Natural killer cell (primary cell): ENCODE measurements at places on chromosomes 6 and 20.
A peak's percentile ranks its signal among the peaks of the same experiment; 100 is the strongest.

DNA sequence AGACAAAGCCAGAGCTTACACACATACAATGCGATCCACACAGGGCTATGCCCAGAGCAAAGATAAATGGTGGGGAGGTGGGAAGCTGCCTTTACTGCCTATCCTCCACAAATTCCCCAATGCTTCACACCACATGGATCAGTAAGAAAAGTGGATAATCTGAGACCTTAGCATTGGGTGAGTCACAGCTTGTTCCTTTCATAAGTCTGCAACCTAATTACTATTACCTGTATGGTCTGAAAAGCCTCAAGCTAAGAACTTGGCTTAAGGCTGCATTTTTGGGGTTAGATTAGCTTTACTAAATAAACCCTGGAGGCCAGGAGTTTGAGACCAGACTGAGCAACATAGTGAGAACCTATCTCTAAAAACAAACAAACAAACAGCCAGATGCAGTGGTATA, 66.0 kb upstream of the BTBD3 start:
- H3K4me3 ChIP-seq: no peak overlapping the region
- no peaks in the 10 kb centered on the region for H3K27me3 ChIP-seq
- no peaks in the 10 kb centered on the region for H3K4me1 ChIP-seq
- no peak for DNase-seq

DNA sequence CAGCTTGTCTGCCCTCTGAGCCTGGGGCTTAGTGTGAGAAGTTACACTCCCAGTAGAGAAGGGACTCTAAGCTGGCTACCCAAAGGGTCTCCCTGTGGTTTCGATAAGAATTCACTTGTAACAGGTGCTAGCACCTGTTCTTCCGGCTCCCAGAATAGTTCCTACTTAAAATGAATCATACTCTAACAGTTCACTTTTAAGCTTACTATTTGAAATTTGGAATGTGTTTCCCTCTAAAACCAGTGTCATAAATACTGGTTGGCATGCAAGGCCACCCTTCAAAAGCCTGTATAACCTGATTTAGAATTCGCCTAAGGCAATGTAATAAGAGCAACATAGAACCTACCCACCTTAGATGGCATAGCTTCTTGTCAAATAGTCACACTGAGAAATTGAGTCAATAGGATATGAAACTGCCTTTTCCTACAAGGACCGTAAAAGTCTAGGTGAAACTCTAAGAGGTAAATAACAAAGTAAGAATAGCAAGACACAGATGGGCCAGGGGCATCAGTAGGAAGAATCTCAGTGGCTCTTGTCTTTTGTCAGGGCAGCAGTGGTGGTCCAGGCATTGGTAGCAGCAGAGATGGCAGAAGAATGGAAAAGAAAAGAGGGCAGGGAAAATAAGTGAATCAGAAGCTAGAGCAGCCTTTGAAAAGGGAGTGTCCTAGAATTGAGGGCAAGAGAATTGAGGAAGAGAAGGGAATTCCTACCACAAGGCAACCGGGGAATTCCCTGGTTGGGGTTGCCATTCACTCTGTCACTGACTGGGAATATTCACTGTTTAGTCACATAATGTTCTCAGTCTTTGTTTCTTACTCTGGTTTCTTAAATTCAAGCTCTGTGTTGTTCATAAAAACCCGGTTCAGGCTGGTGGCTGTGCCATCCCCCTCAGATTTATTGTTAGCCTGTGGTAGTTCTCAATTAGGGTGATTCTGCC, 91.5 kb downstream of the HIVEP2 start:
- peak; percentile 49 for DNase-seq
- H3K27me3 ChIP-seq: no peaks in the 10 kb centered on the region
- no peaks in the 10 kb centered on the region for H3K36me3 ChIP-seq
- no peak overlapping the region for H3K27ac ChIP-seq
- no peak overlapping the region for H3K4me3 ChIP-seq
- H3K4me1 ChIP-seq: peaks cover 45% of the 10 kb centered on the region

DNA sequence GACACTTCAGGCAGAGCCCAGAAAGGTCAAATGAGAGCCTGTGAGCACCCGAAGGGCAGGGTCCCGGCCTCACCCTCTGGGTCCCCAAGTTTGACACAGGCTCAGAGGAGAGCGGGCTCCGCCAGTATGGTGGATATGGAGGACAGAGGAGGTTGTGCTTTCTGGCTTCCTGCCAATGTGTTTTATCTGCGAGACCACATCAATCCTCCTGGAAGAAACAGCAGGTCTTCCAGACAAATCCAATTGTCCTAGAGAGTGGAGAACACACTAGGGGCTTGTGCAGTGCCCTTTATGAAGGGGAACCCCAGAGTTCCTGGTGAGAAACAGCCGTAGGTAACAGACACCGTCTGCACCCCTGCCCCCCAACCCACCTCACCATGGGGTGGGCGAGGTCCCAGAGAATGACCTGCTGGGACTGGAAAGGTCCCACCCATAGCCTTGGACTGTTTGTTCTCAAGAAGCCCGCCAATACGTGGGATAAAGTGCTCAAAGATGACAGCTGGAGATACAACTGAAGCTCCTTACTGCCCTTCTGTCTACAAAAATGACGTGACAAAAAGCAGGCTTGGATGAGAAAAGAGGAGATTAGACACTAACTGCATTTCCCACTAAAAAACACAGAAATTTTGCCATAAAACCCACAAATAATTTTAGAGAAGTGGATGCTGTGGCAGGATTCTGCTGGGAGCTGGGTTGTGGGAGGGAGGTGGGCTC, 23.9 kb upstream of the SSTR4 start:
- H3K36me3 ChIP-seq: no peaks in the 10 kb centered on the region
- DNase-seq: no peak
- no peaks in the 10 kb centered on the region for H3K27me3 ChIP-seq
- H3K27ac ChIP-seq: no peak overlapping the region
- no peaks in the 10 kb centered on the region for H3K4me1 ChIP-seq

DNA sequence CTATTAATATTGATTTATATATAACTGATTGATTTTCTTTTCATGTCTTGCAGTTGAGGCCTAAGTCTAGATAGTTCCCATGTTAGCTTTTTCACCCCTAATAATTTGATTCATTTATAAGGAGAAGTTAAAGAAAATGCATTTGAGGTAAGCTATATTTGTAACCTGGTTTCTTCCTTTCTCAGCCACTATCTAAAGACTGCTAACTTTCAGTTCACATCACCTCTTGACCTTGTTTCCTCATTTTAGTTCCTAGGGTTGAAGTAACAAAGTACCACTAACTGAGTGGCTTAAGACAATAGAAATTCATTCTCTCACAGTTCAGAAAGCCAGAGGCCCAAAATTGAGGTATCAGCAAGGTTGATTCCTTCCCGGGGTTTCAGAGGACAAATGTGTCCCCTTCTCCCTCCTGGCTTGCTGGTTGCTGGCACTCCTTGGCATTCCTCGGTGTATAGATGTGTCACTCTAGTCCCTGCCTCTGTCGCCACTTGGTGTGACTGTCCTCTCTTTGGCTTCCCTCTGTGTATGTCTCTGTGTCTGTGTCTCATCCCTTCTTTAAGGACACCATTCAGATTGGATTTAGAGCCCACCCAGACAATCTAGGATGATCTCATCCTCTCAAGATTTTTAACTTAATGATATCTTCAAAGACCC, 55.9 kb upstream of the C20orf144 start:
- H3K36me3 ChIP-seq: peaks cover 18% of the 10 kb centered on the region
- H3K4me3 ChIP-seq: no peak overlapping the region
- DNase-seq: no peak

DNA sequence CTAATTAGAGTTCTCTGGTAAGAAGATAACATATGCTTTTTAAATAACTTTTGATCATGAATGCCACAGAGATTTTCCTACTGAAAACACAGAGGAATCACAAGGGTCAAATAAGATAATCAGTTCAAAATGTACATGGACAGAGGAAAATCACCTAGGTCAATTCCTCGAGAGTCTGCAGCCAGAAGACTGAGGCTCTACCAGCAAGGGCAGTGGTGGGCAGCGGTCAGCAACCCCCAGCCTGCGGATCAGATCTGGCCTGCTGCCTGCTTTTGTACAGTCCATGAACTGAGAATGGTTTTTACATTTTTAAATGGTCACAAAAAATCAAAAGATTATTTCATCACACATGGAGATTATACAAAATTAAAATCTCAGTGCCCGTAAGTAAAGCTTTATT, 79.0 kb downstream of the FYN start:
- peak overlapping the region; percentile 37 for H3K4me3 ChIP-seq
- DNase-seq: no peak
- no peaks in the 10 kb centered on the region for H3K36me3 ChIP-seq
- peaks cover 41% of the 10 kb centered on the region for H3K4me1 ChIP-seq
- no peaks in the 10 kb centered on the region for H3K27me3 ChIP-seq

GRCh38 chr20:35886537-35886936, 67.8 kb downstream of the SCAND1 start:
- DNase-seq: no peak
- H3K27ac ChIP-seq: no peak overlapping the region
- no peak overlapping the region for H3K4me3 ChIP-seq
- peaks cover 10% of the 10 kb centered on the region for H3K36me3 ChIP-seq

DNA sequence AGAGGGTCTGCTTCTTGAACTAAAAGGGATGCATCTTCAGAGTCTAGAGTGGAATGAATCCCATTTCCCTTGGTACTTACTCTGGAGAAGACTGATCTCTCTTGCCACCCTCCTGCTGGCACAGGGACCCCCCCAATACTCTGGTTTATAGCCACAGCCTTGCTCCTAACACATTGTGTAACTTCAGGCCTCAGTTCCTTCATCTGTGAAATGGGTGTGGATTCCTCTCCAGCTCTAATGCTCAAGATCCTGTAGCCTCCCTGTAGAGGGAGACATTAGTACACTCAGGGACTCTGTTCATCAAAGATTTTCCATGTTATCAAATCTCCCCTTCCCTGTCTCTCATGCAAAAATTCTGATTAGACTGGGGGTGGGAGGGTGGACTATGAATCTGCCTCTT, 315.7 kb upstream of the MOCS1 start:
- no peaks in the 10 kb centered on the region for H3K36me3 ChIP-seq
- no peaks in the 10 kb centered on the region for H3K4me1 ChIP-seq
- no peaks in the 10 kb centered on the region for H3K27me3 ChIP-seq
- no peak for DNase-seq

GRCh38 chr6:33313105-33313708, 671 bp downstream of the TAPBP start:
- peaks cover 16% of the 10 kb centered on the region for H3K36me3 ChIP-seq
- peak; percentile 63 for DNase-seq
- H3K4me1 ChIP-seq: peaks cover 52% of the 10 kb centered on the region
- peak overlapping the region; percentile 98 for H3K27ac ChIP-seq
- peak overlapping the region; percentile 91 for H3K4me3 ChIP-seq
- no peaks in the 10 kb centered on the region for H3K27me3 ChIP-seq

- H3K4me1 ChIP-seq: no peaks in the 10 kb centered on the region
- H3K27ac ChIP-seq: no peak overlapping the region
- no peaks in the 10 kb centered on the region for H3K27me3 ChIP-seq
- H3K36me3 ChIP-seq: peaks cover 4% of the 10 kb centered on the region
- H3K4me3 ChIP-seq: no peak overlapping the region
- no peak for DNase-seq
Observed at GRCh38 chr6:16752206-16752866, 8.9 kb downstream of the ATXN1 start.

DNA sequence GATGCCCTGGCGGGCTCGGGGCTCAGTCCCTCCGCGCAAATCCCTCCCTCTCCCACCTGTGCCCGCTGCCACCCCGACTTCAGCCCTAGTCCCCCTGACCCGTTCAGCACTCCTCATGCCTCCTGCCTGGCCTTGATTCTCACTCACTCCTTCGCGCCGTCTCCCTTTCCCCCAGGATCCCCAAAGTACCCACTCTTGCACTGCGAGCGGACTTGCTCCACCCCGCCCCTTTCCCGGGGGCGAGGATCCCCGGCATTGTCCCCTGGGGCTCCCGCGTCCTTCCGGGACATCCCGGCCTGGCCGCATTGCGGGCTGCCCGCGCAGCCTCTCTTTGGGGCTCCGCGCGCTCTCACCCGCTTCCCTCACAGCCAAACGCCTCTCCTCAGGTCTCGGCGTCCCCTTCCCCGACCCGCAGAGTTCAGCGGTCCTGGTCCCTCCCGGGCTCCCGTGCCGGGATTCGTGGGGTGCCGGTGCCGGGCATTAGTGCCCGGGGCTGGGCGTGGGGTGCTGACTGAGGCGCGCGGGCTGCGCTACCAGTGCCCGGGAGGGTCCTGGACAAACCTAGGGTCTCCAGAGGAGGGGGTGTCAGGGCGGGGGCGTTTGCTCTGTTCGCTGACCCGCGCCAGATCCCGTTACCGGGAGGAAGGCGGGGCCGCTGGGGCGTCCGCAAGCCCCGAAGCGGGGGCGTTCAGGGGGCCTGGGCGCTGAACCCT, 45.5 kb upstream of the SUPT3H start:
- H3K4me1 ChIP-seq: peaks cover 46% of the 10 kb centered on the region
- H3K27ac ChIP-seq: peak overlapping the region; percentile 85
- H3K27me3 ChIP-seq: peaks cover 13% of the 10 kb centered on the region
- DNase-seq: no peak
- H3K36me3 ChIP-seq: no peaks in the 10 kb centered on the region
- H3K4me3 ChIP-seq: peak overlapping the region; percentile 94

- DNase-seq: no peak
- no peak overlapping the region for H3K27ac ChIP-seq
- H3K4me1 ChIP-seq: no peaks in the 10 kb centered on the region
- H3K36me3 ChIP-seq: peaks cover 36% of the 10 kb centered on the region
- no peak overlapping the region for H3K4me3 ChIP-seq
Observed at GRCh38 chr6:75631859-75632635, 30.4 kb downstream of the SENP6 start.

DNA sequence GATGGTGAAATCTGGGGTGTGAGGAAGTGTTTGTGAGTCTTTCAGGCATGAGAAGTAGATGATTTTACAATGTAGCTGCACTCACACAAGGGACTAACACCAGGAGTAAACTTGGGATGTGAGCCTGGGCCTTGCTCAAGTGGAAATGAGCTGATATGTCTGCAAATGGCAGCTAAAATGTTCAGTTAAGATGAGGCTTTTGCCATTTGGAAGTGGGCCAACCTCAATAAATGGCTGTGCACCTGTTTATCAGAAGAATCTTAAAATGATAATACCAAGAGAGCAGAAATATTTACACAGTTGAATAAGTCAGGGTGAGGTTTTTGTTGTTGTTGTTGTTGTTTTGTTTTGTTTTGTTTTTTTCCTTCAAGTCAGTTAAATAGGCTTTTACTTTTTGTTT, 25.7 kb upstream of the KLHL31 start:
- no peak overlapping the region for H3K4me3 ChIP-seq
- H3K36me3 ChIP-seq: no peaks in the 10 kb centered on the region
- DNase-seq: no peak
- no peaks in the 10 kb centered on the region for H3K27me3 ChIP-seq
- H3K4me1 ChIP-seq: no peaks in the 10 kb centered on the region

- no peaks in the 10 kb centered on the region for H3K27me3 ChIP-seq
- no peak overlapping the region for H3K4me3 ChIP-seq
- no peaks in the 10 kb centered on the region for H3K36me3 ChIP-seq
- no peak for DNase-seq
Observed at GRCh38 chr6:137759624-137760023, 107.4 kb upstream of the TNFAIP3 start.

GRCh38 chr6:12150812-12151432, 138.8 kb downstream of the HIVEP1 start:
- no peaks in the 10 kb centered on the region for H3K4me1 ChIP-seq
- no peak overlapping the region for H3K4me3 ChIP-seq
- no peaks in the 10 kb centered on the region for H3K27me3 ChIP-seq
- peaks cover 2% of the 10 kb centered on the region for H3K36me3 ChIP-seq
- H3K27ac ChIP-seq: no peak overlapping the region
- peak; percentile 61 for DNase-seq
